ENCODE measurements at places on chromosomes 6 and 20.

- DNase-seq, result no peak
Observed at GRCh38 chr20:43776691-43777090, 49.9 kb upstream of the GTSF1L start.

DNA sequence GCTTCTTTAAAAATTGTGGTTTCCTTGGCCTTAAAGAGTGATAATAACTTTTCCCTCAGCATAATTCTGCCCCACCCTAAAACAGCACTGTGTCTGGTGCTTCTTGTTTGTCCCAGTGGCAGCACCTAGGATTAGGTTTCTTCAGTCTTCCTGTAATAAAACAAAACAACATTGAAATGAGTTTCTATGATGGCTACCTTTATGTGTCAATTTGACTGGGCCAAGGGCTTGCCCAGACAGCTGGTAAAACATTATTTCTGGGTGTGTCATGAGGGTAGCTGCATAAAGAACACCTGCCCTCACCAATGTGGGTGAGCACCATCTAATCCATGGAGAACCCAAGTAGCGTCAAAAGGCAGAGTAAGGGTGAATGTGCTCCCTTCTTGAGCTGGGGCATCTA lies 117.8 kb downstream of the QRSL1 start:
- DNase-seq, result no peak

- DNase-seq, result no peak
Observed at GRCh38 chr20:61041481-61041880, 210.6 kb upstream of the CDH4 start.

GRCh38 chr20:44714701-44715498 lies at the start of gene CCN5:
Gene CCN5 (plus strand): TSS chr20:44715369. CDS start chr20:44715391, 22 bp downstream.
- DNase-seq, result peak; percentile 82

- DNase-seq, result no peak
Observed at GRCh38 chr6:155770313-155770712, 314.7 kb upstream of the NOX3 start.

GRCh38 chr6:32393665-32394420 lies 13.1 kb downstream of the BTNL2 start:
- DNase-seq, result peak; percentile 29

DNA sequence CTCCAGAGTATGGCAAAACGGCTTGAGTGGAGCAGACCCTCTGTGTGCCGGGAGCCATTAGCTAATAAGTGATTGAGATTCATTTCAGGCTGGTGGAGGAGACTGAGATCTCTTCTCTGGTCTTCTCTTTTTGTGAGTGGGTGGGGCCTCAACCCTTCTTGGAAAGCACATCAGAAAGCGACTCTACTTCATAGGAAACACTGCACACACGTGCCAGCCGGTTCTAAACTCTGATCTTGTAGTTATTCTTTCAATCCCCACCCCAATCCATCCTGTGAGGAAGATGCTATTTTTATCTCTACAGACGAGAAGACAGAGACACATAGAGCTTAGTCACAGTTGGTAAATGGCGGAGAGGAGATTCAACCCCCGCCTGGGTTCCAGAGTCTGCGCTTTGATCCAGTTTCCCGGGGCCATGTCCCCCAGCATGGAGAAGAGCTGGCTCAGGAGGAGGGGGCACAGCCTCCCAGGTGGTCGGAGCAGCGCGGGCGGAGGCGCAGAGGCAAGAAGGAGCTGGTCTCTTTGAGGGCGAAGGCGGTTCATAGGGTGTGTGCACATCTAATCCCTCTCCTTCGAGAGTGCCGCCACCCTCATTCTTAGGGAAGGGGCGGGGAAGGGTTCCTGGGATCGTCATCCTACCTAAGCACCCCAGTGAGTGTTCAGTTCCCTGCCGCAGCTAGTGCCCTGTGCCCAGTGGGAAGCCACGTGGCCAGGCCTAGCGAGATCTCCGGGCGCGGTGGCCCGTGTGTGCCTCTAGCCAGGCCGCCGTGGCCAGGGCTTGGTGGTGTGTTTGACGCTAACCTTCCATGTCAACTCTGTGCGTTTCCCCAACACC lies 49.0 kb upstream of the TAGAP start:
- DNase-seq, result no peak

- DNase-seq, result no peak
Observed at GRCh38 chr20:914727-915498, 1.2 kb downstream of the ANGPT4 start.

- no peak for DNase-seq
Observed at GRCh38 chr20:25129908-25130307, 48.0 kb upstream of the VSX1 start.

- DNase-seq, result no peak
Observed at GRCh38 chr6:83167726-83168278, 25.3 kb downstream of the PGM3 start.

GRCh38 chr6:80437221-80437620 lies 330.8 kb downstream of the BCKDHB start:
- DNase-seq, result no peak

DNA sequence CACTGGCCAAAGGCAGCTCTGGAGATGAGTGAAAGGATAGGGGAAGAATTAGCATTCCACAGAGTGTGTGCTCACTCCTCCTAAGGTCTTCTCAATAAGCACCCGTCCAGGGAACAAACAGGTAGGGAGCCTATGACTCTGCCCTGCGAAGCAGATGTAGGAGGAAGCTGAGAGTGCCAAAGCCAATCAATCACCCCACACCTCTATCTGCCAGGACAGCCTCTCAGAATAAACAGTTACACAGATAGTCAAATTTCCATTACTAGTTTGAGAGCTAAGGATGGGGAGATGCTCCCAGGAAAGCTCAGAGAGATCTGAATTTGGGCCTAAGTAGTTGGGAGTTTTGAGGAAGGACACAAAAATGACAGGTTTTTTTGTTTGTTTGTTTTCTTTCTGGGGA lies 40.5 kb upstream of the SLA2 start:
- DNase-seq, result no peak

DNA sequence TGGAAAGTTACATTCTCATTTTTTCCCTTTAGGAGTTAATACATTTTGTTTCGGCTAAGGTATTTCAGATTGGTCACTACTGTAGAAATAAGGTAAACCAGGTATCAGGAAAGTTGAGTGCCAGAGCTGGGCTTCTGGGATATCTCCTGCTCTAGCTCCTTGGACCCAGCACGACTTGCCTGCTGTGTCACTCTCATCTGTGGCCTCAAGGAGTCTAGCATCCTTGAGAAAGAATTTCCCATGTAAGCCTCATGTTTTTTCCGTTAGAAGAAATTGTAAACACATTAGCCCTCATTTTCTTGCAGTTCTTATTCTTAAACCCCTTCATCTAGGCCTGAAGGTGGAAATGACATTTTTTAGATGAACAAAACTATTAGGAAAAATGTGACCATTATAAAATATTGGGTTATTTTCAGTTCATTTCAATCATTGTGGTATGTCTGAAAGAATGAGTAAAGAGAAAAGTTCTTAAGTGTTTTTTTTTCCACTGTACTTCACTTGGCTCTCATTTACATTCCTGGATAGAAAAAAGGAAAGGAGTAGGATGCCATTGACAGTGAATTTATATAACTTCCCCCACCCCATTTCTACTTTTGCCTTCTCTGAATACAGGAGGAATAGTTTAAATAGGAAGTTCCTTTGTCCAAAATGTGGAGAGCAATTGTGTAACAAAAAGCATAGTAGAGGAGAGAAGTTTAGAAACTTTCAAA lies 46.7 kb downstream of the CD2AP start:
- no peak for DNase-seq

DNA sequence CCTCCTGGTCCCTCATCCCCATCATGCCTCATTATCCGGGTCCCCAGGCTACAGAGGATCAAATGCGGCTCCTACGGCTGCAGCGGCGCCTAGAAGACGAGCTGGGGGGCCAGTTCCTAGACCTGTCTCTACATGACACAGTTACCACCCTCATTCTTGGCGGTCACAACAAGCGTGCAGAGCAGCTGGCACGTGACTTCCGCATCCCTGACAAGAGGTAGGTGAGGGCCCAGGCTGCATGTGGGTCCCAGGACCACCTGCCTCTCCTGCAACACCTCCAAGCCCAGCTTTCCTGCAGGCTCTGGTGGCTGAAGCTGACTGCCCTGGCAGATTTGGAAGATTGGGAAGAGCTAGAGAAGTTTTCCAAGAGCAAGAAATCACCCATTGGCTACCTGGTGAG lies 8.2 kb upstream of the PTPRA start:
- DNase-seq, result no peak

DNA sequence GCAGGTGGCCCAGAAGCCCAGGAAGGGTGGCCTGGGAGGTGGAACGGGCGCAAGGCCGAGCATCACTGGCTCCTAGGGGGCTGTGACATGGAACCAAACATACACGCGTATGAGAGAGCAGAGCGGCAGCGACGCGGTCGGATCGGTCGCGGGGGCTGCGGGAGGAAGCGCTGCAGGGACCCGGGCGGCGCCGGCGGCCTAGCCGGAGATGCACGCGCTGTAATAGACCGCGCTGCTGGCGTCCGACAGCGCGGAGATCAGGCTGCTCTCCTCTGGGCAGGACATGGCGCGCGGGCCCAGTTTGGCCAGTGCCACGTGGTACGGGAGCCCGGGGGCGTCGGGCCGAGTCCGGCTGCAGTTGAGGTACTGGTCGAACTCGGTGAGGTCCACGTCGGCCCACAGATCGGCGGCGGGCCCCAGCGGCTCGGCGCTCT lies 1.5 kb downstream of the SOX18 start:
- no peak for DNase-seq

DNA sequence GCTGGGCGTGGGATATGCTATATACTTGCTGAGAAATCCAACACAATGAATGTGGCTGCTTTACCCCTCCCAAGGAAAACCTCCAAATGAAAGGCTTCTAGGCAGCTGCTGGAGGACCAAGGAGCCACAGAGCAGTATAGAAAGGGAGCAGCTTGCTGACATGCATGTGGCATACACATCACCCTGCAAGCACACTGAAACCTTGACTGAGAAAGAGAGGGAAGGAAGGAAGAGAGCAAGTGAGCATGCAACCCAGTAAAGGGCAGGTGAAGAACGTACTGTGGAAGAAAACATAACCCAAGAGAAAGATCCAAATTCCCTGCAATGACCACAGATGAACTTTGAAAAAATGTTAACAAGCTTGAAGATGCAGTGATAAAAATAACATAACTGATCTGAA lies 543.0 kb downstream of the KIF16B start:
- DNase-seq, result no peak

DNA sequence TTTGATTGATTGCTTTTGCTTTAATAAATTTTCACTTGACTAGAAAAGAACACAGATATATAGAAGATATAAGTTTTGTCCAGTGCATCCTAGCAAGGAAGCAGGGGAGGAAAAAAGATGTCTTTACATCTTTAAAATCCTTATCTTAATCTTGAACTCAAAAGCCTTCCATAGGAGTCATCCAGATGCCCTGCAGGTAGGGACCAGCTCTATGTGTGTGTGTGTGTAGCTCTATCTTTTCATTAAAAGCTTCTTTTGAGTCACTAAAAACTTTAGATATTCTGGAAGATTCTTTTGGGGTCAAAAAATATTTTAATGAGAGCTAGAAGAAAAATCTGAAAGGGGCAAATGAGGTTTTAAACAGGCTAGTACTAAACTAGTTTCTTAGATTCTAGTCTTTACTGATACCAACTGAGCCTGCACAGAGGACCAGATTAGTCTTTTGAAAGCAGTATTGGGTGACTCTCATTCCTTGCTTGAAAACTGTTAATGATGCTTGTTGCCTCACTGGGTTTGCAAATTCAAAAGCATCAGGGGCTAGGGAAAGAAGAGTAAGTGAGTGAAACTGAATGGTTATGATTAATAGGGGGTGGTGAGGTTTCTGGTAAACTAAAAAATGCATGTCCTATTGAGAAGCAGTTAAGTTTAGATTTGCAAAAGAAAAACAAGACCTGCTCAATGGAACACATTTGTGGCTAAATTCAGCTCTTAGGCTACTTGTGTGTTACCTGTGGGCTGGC lies 40.6 kb upstream of the JAG1 start:
- no peak for DNase-seq

- no peak for DNase-seq
Observed at GRCh38 chr6:108580646-108581045, 19.9 kb downstream of the FOXO3 start.

GRCh38 chr6:25639653-25640052 lies 12.4 kb upstream of the SCGN start:
- no peak for DNase-seq

- DNase-seq, result no peak
Observed at GRCh38 chr6:110495949-110496348, 19.5 kb upstream of the SLC22A16 start.

GRCh38 chr20:2217857-2218539 lies 77.8 kb upstream of the TGM3 start:
- no peak for DNase-seq

- DNase-seq, result no peak
Observed at GRCh38 chr6:88105741-88106340, 58.2 kb downstream of the SPACA1 start.

DNA sequence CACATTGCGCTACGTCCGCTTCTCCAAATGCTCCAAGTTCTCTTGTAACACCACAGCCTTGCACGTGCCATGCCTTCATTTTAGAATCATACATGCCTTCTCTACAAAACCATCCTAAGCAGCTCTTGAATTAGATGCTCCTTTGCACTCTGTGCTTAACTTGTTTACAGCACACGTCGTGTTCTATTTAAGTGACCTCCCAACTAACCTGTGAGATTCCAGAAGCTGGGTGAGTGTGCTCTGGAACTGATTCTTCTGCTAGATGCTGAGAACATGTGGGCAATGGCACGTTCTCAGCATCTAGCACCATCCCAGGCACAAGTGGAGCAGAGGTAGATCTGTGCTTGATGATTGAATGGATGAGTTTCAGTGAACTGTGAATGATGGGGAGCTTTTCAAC lies 100.0 kb upstream of the NEDD9 start:
- DNase-seq, result no peak

- no peak for DNase-seq
Observed at GRCh38 chr6:143699430-143699825, 21.7 kb downstream of the PHACTR2 start.

DNA sequence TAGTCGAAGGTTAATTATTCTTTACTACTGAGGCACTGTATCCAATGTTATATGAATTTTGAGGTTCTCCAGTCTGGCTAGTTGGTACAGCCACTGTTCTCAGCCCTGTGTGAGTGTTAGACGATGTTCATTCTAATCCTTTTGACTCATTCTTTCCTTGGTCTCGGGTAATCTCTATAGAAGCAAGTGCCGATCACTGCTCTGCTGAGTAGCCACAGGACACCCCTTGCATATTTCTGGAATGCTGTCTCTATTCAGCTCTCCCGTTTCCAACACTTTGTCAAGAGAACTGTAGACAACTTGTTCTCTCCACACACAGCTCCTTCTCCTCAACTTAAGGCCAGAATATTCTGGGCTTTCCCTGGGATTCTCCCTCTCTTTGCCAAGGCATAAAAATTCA lies 42.4 kb upstream of the PLCB1 start:
- DNase-seq, result no peak

DNA sequence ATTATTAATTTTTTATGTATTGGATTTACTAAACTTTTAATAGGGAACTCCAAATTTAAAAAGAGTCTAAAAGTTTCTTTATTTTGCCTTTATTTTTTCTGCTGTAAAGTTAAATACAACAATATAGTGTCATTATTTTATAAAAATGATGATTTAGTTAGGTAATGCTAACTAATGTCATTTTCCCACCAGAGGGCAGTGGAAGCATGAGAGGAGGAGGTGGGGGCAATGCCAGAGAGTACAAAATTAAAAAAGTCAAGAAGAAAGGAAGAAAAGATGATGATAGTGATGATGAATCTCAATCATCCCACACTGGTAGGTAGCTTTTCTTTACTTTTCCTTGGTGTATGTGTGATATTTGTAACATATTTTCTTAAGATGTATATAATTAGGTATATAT lies 20.2 kb upstream of the FHL5 start:
- DNase-seq, result peak; percentile 31
